ENCODE measurements at places on chromosomes 5 and 9. TPM values are rescaled to one million over a fixed set of nuclear protein-coding genes. Genes with fewer than 3 reads are reported as not detected.

Gene AGTPBP1
- 10.9 TPM for total RNA-seq

Gene CD274
- total RNA-seq = 0.67 TPM

Gene CCT5
- total RNA-seq = 480 TPM

Gene PRSS3
- total RNA-seq = 33.8 TPM

Gene CARTPT
- not detected for total RNA-seq

Gene TLX3
- not detected for total RNA-seq

Gene F2RL2
- not detected for total RNA-seq

Gene SPAG8
- 0.29 TPM for total RNA-seq

Gene ACSL6
- 0.19 TPM for total RNA-seq

Gene SH3TC2
- total RNA-seq = 5.8 TPM

Gene CDC20B
- not detected for total RNA-seq

Gene IFNA21
- total RNA-seq = not detected

Gene ANKRD18B
- 2.2 TPM for total RNA-seq

Gene PCDHB4
- not detected for total RNA-seq

Gene GFPT2
- 1.6 TPM for total RNA-seq

Gene LRRC14B
- not detected for total RNA-seq

Gene ABO
- total RNA-seq = not detected

Gene SLC1A3
- 195 TPM for total RNA-seq

Gene C1QTNF2
- total RNA-seq = not detected

Gene FAM81B
- not detected for total RNA-seq

Gene TEX48
- total RNA-seq = not detected

Gene BARHL1
- not detected for total RNA-seq

Gene GFI1B
- total RNA-seq = 0.79 TPM

Gene SLC27A6
- not detected for total RNA-seq

Gene ZNG1A
- total RNA-seq = 34.2 TPM

Gene KCNN2
- total RNA-seq = not detected

Gene OR13C3
- not detected for total RNA-seq

Gene THBS4
- total RNA-seq = not detected

Gene ZNF483
- total RNA-seq = not detected

Gene CCNI2
- not detected for total RNA-seq

All from Caco-2 (cell line).